ENCODE measurements at places on chromosomes 7 and 10. TPM values are rescaled to one million over a fixed set of nuclear protein-coding genes. Genes with fewer than 3 reads are reported as not detected.

SLC26A4 gene
- total RNA-seq: 1.5 TPM

PUS7 gene
- 6.6 TPM for total RNA-seq

TSPAN12 gene
- total RNA-seq: 54.9 TPM

RAB19 gene
- total RNA-seq: not detected

COG5 gene
- 43.9 TPM for total RNA-seq

SLC13A4 gene
- 1.0 TPM for total RNA-seq

HYAL4 gene
- total RNA-seq: 0.32 TPM

TBXAS1 gene
- total RNA-seq: 4.3 TPM

SLC18A2 gene
- 0.24 TPM for total RNA-seq

USP54 gene
- total RNA-seq: 16.3 TPM

INMT gene
- 17.3 TPM for total RNA-seq

SLC29A3 gene
- 1.6 TPM for total RNA-seq

AGR2 gene
- total RNA-seq: not detected

GARIN1A gene
- total RNA-seq: 2.4 TPM

UTF1 gene
- not detected for total RNA-seq

ICA1 gene
- total RNA-seq: 76.0 TPM

NPC1L1 gene
- total RNA-seq: 0.19 TPM

HDAC9 gene
- total RNA-seq: 87.5 TPM

PRLHR gene
- total RNA-seq: not detected

SPDYE2 gene
- not detected for total RNA-seq

PIP gene
- total RNA-seq: not detected

THSD7A gene
- 3.4 TPM for total RNA-seq

PAX4 gene
- total RNA-seq: not detected

ZNF853 gene
- total RNA-seq: 14.2 TPM

SPDYE11 gene
- total RNA-seq: not detected

PDE1C gene
- 220 TPM for total RNA-seq

STEAP2 gene
- total RNA-seq: 15.9 TPM

STAG3 gene
- 0.43 TPM for total RNA-seq

LRRC17 gene
- total RNA-seq: 1.8 TPM

RSPH10B2 gene
- total RNA-seq: 0.19 TPM

TMEM176B gene
- 44.9 TPM for total RNA-seq

LRRN3 gene
- total RNA-seq: 0.40 TPM

ENO4 gene
- not detected for total RNA-seq

ABI1 gene
- 33.8 TPM for total RNA-seq

NOBOX gene
- not detected for total RNA-seq

PLXNA4 gene
- 12.8 TPM for total RNA-seq

TMEM229A gene
- total RNA-seq: 0.24 TPM

NUTM2E gene
- not detected for total RNA-seq

CYP2C8 gene
- total RNA-seq: not detected

CNPY1 gene
- total RNA-seq: not detected

EGR2 gene
- 4.8 TPM for total RNA-seq
